ENCODE measurements at places on chromosomes 1 and 21.

DNA sequence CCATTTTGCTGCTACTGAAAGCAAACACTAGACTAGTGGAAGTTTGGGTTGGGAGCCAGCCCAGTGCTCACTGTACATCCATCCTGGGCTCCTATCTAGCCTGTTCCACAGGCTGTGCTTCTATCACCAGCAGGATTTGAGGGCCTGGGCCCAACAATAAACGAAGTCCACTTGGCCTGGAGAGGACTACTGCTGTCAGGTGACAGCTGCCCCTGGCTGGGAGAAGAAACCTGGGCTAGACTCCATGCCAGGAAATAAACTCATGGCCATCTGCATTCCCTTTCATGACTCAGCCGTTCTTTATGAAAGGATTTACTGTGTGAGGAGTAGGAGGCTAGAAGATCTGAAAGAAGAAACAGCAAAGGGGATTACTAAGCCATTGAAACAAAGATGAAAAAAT, 35.5 kb downstream of the COLGALT2 start:
- no peak for DNase-seq

- DNase-seq, result no peak
Observed at GRCh38 chr1:202158810-202159533, 1.4 kb downstream of the PTPN7 start.

DNA sequence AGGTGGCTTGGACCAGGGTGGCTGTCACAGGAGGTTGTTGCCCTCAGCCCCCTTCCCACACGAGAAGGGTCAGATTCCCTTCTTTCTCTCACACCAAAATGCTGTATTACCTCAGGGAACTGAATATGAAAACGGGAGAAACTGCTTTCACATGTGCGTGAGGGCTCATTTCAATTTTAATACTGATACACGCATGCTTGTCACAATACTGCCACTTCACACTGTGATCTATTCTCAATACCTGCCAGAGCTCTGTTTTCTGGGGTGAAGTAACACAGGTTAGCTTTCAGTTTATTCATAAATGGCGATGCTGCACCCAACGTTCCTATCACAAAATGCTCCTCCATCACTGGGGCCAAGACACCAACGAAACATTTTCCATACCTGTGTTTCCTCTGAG, 181.8 kb downstream of the APP start:
- no peak for DNase-seq

DNA sequence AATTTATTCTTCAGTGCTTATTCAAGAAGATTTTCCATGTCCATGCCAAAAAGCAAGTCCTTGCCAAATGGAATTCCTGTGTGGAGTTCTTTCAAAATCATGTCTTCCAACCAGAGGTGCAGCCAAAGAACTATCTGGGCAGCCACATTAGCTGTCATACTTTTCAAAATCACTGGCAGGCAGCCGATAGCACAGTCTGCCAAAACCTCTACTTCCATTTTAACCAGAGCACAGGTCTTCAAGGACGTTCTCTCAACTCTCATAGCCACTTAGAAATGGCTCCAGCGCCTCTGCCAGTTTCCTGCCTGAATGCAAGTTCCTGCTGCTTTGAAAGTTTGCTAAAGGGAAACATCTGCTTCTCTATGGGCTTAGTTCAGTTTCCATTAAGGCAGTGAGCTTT, 975.7 kb upstream of the ADGRL4 start:
- DNase-seq, result peak; percentile 12

- DNase-seq, result no peak
Observed at GRCh38 chr1:242764161-242764560, 239.7 kb upstream of the PLD5 start.

DNA sequence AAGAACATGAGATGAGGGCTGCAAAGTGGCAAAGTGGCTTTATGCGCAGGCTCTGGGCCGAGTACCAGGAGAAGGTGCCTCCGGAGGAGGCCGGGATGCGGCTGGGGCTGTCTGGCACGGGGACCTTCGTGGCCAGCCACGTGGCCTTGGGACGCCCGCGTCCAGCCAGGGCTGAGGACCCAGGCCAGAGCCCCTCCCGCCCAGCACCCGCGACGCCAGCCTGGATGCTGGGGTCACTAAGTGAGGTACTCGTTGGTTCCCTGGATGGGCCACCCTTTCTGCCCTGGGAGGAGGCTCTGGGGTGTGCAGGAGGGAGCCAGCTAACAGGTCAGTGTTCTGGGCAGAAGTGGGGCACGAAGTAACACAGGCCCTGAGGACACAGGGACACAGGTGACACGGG, 12.6 kb downstream of the SCNN1D start:
- DNase-seq, result no peak
